ENCODE measurements at places on chromosomes 12 and 14.

- DNase-seq = no peak
Observed at GRCh38 chr14:40122968-40123648, 690.9 kb upstream of the FBXO33 start.

- no peak for DNase-seq
Observed at GRCh38 chr14:75016815-75017214, 14.1 kb downstream of the EIF2B2 start.

DNA sequence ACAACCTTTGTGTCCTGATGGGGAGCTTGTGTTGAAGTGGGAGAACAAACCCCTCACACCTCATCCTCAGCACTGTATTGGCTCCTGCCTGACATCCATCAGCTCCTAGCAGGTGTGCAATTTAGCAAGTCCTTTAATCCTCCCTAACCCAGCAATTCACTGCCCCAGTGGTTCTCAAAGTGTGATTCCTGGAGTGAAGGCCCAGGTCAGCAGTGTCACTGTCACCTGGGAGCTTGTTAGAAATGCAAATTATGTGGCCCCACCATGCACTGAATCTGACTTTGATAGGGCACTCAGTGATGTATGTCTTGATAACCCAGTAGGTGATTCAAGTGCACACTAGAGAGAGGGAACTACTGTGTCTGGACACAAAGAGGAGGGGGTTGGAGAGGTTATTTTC is 133.6 kb downstream of the FGD4 start:
- DNase-seq = no peak

DNA sequence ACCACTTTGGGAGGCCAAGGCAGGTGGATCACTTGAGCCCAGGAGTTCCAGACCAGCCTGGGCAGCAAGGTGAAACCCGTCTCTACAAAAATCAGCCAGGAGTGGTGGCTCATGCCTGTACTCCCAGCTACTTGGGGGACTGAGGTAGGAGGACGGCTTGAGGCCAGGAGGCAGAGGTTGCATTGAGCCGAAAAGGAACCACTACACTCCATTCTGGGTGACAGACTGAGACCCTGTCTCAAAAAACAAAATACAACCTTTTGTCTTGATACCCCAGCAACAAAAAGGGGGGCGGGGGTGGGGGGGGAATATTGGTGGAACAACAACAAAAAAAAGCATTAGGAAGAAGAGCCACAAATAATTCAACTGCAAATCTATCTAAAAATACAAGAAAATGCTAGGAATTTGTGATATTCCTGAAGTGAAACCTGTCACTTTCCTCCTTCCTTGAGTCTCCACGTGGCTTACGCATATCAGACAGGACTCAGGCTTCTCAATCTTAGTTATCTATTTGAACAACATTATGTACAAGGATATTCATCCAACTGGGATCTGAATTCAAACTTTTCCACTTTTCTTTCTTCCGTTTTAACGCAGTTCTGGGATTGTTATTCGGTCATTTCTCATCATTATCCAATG is 1.3 kb downstream of the R3HDM2 start:
- peak; percentile 16 for DNase-seq

- DNase-seq = no peak
Observed at GRCh38 chr14:20295067-20295466, 10.7 kb downstream of the TTC5 start.

- DNase-seq = no peak
Observed at GRCh38 chr12:92973614-92974013, 44.5 kb upstream of the EEA1 start.

DNA sequence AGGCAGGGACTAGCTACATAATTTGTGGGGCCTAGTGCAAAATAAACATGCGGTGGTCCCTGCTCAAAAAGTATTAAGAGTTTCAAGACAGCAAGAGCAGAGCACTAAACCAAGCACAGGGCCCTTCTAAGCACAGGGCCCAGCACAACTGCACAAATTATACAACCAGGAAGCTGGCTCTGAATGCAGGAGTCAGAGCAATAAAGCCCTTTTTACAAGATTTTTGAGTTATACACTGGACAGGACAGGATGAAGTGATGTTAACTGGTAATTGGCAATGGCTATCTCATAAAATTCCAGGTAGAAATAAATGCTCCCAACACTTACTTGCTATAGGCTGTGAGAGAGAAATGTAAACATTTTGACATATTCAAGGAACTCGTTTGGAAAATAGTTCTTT is 86.2 kb upstream of the GPHB5 start:
- no peak for DNase-seq

DNA sequence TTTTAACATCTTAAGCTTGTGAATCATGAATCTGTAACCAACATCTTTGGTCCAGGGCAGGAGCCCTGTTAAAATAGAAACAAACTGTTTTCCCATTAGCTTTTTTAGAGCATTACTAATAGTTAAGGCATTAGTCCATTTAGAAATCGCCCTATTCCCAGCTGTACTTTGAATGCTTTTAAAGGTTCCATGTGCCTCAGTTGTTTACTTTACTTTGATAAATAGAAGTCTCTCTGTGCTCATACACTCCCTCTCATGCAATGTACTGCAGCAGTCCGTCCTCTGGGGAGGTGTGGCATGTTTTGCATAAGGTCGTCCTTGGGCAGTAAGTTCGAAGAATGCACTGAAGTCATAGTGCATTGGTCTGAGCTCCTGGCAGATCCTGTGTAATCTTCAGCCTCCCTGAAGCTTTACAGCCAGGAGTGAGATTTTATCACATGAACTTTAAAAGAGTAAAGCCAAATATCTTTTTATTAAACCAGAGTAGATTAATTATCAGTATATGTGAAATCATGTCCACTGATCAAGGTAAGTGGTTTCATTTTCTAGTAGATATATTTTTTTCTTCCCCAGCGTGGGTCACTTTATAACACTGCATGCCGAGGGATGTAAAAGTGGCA is 134.7 kb downstream of the FGD4 start:
- no peak for DNase-seq

DNA sequence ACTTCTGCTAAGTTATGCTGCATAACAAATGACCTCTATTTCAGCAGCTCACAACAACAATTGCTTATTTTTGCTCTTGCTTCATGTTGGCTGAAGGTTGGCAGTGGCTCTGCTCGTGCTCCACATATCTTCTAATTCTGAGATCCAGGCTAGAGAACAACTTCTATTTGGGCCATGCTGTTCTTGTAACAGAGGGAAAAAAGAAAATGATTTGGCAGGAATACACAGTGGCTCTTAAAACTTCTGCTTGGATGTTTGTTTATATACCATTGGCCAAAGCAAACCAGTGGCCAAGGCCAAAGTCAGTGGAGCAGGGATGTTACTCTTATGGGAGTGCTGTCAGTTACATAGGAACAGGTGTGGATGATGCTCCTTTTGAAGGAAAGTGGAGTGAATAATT is 32.1 kb downstream of the GPHN start:
- DNase-seq = no peak

DNA sequence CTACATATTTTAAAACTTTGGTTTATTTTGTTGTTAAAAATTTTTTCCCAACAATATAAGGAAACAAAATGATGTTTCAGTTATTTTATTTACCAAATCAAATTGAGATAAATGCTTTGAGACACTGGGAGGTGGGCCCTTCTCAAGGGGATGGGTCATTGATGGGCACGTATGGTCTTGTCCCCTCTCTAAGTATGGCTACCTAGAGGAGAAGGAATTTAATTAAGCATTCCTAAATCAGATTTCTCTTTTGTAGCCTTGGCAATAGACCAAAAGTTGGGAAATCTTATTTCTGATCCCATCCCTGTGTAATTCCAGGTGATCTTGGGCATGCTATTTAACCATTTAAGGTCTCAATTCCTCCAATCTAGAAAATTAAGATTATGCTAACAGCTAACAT is 79.0 kb downstream of the SCN8A start:
- DNase-seq = no peak

DNA sequence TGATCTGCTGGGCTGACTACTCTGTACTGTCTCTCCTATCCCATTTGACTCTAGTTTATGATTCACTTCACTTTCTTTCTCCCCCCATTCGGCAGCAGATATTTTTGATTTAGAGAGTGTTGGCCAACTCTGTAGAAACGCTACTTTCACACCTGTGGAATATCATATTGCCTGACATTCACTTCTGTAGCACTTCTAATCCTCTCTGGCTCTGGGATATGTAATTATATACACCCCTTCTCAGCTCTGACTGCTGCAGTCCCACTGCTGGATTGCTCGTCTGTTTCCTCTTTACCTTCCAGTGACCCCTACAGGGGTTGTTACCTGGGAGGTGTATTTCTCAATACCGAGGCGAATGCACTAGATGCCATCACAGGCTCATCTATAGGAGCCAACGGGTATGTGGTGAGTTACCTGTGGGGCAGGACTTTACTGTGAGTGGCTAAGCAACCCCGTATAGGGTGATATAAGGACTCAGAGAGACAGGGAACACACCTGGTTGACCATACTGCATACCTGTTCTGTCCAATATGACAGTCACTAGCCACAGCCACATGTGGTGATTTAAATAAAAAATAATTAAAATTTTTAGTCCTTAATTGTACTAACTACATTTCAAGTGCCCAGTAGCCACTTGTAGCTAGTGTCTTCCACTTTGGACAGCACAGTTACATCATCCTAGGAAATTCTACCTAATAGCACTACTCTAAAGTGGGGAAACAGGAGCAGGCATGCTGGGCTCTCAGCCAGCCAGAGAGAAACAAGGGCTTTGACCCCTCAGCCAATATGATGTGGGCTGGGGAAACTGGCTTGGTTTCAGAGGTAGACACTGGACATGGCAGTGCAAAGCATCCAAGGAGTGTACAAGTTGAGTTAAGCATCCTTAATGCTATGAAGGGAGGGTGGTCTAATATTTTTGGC is 95.0 kb downstream of the C12orf75 start:
- DNase-seq = peak; percentile 19

DNA sequence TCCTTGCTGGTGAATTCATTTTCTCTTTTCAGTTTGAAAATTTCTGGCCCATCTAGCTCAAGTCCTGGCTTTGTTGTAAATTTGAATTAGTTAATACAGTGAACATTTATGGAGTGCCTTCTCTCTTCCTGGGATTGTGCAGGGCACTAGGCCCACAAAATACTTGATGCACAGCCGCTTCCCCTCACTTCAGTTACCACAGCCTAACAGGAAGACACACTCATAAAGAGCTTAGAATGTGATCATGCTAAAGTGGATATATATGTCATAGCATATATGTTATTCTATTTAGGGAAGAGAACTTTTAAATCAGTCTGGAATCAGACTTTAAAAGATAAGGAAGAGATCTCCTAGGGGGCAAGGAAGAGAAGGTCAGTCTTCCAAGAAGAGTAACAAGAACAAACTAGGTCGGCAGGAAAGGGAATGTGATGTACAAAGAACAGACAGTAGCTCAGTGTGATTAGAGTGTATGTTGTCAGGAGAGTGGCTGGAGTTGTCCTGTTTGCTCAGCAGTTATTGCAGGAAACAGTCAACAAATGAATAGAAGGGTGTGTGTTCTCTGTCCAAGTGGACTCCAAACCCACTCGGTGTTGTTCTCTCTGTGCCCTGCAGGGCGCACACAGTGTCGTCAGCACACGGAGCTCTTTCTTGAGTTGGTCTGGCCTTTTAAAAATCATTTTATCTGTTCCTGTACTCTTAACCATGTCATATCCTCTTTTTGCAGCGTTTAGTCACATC is 74.4 kb downstream of the DAAM1 start:
- peak; percentile 93 for DNase-seq

DNA sequence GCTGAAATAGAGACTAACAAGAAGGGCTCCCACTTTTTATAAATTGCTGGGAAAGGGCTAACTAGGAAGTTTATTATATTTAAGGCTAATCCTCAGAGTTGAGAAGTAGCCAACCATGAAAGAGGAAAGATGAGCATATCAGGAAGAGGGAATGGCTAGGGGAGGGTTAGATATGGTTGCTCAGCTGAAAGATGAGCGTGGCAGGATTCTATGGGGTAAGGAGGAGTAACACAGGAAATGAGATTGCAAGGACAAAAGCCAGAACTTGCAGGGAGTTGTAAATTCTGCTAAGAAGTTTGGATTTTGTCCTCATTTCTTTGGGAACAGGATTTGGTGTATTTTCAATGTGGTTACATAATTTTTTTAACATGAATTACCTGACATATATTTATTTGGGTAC is 127.4 kb upstream of the ATP2B1 start:
- no peak for DNase-seq

DNA sequence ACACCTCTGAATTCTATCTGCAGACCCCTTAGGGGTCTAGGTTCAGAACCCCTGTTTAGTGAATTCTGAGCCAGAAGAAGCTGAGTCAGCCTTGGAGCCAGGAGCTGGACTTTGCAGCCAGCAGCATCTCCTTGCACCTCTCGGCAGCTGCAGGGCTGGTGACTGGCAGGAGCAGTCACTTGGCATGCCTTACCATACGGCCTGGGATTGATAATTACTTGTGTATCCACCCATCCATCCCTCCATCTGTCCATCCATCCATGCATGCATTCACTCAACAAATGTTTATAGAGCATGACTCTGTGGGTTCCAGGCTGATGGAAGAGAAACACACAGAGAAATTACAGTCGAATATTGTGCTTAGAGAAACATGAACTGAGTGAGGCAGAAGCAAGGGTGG is 67.5 kb upstream of the PRIMA1 start:
- DNase-seq = no peak

DNA sequence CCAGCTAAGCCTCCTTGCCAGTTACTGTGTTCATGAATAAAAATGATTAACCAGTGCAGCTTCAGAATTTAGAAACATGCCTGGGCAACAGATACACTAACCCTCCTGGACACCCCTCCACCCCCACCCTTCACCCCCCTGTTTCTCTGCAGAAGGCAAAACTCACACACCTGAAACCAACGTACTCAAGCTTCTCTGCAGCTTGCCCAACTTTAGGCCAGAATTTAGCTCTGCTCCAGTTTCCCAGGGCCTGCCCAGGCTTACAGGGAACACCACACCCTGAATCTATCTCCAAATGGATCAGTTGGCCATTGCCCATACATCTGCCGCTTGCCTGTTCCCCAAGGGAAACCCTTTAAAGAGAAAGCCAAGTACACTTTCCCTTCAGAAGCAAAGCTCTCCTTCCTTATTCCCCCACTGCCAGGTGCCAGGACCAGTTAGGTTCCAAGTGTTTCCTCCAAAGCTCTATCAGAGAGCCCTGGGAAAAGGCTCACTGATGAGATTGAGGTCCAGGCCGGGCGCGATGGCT is 1.8 kb upstream of the SPPL3 start:
- no peak for DNase-seq

DNA sequence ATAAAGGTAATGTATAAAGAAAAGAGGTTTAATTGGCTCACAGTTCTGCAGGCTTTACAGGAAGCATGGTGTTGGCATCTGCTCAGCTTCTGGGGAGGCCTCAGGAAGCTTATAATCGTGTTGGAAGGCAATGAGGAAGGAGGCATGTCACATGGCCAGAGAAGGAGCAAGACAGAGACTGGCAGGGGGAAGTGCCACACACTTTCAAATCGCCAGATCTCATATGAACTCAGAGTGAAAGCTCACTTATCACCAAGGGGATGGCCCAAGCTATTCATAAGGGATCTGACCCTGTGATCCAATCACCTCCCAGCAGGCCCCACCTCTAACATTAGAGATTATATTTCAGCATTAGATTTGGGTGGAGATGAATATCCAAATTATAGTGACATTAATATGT is 26.3 kb downstream of the LDHB start:
- DNase-seq = no peak

GRCh38 chr14:68306934-68307789 is 485.7 kb downstream of the ZFP36L1 start:
- DNase-seq = peak; percentile 72

Data from NCI-H2029 treated with DMSO at 0.1 percent for 48 hours (cell line).